GM12891 (cell line): ENCODE measurements at places on chromosomes 1 and 21.

DNA sequence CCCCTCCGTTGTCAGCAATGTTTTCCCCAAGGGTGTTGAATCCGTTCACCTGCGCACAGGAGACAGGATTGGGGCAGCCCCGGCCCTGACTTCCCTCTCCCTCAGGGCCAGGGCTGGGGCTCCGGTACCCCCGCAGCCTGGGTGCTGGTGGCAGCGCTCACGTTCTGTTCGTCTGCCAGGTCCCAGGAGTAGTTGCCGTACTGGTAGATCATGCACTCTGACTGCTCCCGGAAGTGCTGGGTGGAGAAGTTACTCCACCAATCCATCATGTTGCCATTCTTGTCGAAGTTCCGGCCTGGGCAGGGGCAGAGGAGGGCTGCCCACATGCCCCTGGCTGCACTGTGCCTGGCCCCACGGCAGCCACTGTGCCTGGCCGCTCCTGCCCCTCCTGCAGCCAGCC, 6.1 kb downstream of the PRXL2B start:
- DNase-seq = no peak

- DNase-seq = no peak
Measured at GRCh38 chr1:93061895-93062792, 16.9 kb upstream of the MTF2 start.

- no peak for DNase-seq
Measured at GRCh38 chr1:97123717-97124431, 402.3 kb downstream of the PTBP2 start.

- DNase-seq = no peak
Measured at GRCh38 chr1:14392161-14392858, 206.2 kb upstream of the KAZN start.

GRCh38 chr1:213070406-213070805, 19.4 kb downstream of the RPS6KC1 start:
- DNase-seq = no peak

DNA sequence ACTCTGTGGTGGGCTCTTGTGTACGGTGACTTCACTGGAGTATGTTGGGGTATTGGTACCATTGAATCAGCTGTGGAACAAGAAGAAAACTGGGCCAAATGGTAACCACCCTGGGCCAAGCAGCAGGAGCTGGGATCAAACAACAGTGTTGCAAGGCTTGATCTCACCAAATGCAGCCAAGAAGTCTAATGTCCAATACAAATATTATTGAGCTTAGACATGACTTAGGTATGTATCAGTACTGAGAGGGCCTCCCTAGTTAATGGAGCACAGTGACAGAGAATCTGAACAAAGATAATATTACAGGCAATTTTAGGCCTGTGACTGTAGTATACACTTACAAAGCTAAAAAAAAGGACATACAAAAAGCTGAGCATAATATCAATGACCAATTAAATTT, 604.8 kb downstream of the PLA2G4A start:
- no peak for DNase-seq

- no peak for DNase-seq
Measured at GRCh38 chr1:24147194-24147593, 4.3 kb upstream of the IL22RA1 start.

DNA sequence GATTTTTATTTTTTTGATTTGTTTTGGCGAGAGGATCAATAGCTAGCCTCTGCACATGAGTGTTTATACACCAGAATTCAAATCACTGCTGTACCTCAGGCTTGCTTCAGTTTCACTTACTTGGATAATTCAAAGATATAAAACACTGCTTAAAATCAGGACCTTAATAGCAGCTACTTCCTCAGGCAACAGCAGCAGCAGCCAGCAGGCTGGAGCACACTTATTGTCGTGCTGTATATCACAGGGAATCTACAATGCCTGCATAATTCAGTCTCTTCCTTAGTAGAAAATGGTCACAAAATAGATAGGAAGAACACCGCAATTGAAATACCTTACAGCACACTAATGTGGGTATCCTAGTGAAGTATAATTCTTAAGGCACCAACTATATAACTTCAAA, 497.3 kb downstream of the NEGR1 start:
- no peak for DNase-seq

DNA sequence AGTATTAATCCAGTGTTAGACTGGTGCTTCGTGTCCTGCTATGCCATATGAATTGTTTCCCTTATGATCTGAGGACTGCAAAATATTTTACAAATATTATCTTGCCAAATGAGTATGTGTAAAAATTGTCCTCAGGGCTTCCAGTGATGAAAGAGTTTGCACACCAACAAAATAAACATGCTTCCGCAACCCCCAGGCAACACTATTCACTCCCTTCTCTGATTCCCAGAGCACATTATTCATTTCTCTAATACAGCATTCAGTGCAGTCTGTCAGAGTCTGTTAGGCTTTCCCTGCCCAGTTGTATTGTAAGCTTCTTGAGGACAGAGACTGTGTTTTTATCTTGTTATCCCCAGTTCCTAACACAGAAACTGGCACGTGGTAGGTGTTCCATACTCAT, 409.9 kb upstream of the C1orf87 start:
- DNase-seq = no peak

DNA sequence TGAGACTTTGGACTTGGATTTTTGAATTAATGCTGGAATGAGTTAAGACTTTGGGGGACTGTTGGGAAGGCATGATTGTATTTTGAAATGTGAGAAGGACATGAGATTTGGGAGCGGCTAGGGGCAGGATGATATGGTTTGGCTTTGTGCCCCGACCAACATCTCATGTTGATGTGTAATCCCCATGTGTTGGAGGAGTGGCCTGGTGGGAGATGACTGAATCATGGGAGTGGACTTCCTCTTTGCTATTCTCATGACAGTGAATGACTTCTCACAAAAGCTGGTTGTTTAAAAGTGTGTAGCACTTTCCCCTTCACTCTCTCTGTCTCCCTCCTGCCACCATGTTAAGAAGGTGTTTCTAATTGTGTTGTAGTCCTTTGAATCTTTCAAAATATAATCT, 9.3 kb upstream of the PHGDH start:
- DNase-seq = no peak

DNA sequence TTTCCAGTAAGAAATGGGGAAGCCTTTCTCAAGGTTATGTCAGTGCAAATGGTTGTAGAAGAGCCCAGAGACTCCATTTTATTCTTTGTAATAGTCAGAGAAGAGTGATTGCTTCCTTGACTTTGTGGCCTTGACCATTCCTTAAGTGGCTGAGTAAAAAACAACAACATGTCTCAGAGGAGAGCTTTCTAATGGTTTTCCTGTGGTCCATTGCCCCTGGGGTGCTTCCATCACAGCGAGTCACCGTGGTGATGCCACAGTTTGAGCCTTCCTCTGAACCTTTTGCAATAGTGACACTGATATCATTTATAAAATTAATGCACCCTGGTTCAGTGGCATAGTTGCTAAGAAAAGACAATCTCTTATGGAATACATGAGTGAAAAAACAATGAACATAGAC, 38.6 kb downstream of the PAPPA2 start:
- no peak for DNase-seq

- DNase-seq = no peak
Measured at GRCh38 chr21:34687745-34688144, 19.0 kb downstream of the CLIC6 start.

DNA sequence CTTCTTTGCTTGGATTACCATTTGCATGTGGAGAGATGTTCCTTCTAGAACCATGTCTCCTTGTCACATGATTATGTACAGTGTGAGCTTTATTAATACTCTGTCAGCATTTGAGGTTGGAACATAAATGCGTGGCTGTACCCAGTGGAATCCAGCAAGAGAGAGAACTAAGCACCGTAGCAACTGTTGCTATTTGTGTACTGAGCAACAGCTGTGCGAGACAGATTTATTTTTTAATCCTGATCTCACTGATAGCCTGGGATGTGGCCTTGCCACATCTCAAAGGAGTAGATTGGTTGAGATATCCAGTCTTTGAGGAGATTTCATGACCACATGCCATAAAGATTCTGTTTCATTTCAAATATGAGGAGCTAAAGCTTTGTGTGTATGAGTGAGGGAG, 43.4 kb downstream of the KIF1B start:
- DNase-seq = no peak

GRCh38 chr1:223180731-223181321, 37.8 kb upstream of the TLR5 start:
- DNase-seq = no peak

- DNase-seq = peak; percentile 59
Measured at GRCh38 chr21:43866260-43866629, 1.2 kb downstream of the AGPAT3 start.

DNA sequence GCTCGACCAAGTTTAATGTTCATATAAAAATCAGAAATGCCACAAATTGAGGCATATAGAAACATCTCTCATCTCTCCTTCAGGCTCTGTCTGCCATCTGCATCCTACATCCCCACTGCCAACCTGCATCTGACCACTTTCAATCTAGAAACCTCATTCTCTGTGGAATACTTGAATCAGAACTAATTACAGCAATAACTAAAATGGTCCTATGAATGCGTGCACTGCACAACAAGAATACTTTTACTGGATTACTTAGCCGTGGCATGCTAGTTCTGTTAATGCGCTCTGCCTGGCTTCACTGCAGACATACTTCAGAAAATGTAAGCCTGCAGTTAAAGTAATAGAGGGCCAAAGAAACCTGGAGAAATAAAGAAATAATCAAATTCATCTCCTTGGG, 89.8 kb upstream of the NR5A2 start:
- no peak for DNase-seq

DNA sequence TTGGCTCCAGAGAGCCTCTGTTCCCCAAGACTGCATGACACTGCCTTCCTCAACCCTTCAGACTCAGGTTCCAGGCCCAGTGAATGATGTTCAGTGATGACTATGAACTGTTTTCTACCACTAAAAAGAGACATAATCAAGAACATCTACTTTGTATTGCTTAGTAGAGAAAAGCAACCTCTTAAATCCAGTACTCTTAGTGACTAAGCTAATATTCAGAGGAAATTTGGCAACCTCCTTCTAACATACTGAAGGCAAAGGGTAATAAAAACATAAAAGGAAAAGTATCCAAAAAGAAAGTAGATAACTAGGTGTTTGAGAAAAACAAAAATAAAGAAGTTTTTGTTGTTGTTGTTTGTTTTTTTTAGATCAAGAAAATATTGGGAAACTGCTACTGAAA, 153.3 kb upstream of the RUNX1 start:
- DNase-seq = no peak
